Endothelial cell (in vitro differentiated cells): ENCODE measurements at places on chromosomes 2 and 18.

GRCh38 chr2:152481881-152482583 lies 147.1 kb downstream of the FMNL2 start:
- no peak for DNase-seq

GRCh38 chr18:8786483-8787370 lies 81.4 kb downstream of the MTCL1 start:
- DNase-seq: no peak

GRCh38 chr2:147860009-147860408 lies 15.2 kb downstream of the ACVR2A start:
- DNase-seq: no peak

- no peak for DNase-seq
Observed at GRCh38 chr2:45862843-45863242, 211.4 kb downstream of the PRKCE start.

DNA sequence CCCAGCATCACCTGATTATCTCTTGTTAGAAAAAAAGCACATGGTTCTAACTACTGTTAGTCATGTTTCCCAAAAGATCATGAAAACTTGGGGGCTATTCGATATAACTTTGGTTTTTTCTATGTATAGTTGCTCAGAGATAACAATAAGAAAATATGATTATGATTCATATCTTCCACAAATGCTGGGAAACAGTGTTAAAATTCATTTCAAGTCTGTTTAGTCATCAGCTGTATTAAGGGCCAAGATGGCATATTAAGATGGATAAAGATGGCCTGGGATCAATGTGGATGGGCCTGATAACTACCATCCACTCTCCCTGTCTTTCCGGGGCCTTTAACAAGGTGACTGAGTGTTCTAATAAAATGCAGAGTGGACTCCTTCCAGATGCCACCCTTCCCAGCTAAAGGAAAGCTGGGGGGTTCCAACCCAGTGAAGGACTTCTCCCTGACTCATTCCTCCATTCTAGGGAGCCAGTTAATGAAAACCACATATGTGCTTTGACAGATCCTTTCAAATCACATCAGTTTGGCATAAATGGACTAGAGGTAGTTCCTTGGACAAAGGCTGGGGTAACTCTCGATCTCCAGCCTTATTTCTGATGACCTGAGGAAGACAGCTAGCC lies 221.6 kb downstream of the VAPA start:
- DNase-seq: no peak

DNA sequence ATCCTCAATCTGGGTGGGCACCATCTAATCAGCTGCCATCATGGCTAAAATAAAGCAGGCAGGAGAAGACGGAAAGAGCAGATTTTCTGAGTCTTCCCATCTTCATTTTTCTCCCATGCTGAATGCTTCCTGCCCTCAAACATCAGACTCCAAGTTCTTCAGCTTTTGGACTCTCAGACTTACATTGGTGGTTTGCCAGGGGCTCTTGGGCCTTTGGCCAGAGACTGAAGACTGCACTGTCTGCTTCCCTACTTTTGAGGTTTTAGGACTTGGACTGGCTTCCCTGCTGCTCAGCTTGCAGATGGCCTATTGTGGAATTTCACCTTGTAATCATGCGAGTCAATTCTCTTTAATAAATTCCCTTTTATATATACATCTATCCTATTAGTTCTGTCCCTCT lies 36.6 kb downstream of the DIPK1C start:
- no peak for DNase-seq

- no peak for DNase-seq
Observed at GRCh38 chr18:63253428-63254372, 65.9 kb downstream of the BCL2 start.

- no peak for DNase-seq
Observed at GRCh38 chr2:68403199-68403644, 38.1 kb downstream of the PLEK start.

- no peak for DNase-seq
Observed at GRCh38 chr2:10864861-10865636, 46.7 kb upstream of the KCNF1 start.

DNA sequence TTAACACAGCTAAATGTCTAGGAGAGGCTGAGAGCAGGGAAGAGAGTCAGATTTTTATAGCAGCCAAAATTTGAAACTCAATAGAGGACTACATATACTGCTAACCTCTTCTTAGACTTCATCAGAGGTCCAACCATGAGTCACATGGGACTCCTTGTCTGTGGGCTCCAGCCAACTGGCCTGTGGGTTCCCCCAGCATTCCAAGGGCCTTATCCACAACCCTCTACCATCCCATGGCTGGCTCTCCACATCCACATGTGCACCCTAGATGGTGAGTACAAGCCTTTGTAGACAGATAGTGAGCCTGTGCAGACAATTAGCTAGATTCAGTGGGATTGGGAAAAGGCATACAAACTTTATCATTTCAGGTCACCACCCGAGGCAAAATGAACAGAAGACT lies 901.9 kb upstream of the ZEB2 start:
- DNase-seq: no peak

- DNase-seq: no peak
Observed at GRCh38 chr18:23380001-23380550, 73.0 kb upstream of the RIOK3 start.

DNA sequence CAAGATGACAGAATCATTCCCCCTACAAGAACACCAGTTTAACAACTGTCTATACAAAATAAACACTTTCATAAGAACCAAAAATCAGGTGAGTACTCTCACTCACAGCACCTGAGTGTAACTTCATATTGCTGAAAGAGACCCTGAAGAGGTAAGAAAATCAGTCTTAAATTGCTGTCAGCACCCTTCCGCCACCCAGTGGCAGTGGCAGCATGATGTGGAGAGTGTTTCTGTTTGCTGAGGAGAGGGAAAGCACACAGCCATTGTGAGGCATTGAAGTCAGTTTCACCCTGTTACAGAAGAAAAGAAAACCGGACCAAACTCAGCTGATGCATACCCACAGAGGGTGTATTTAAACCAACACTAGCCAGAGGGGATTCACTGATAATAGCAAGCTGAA lies 1240.8 kb upstream of the CRIM1 start:
- peak; percentile 37 for DNase-seq

- no peak for DNase-seq
Observed at GRCh38 chr2:102082571-102083392, 59.8 kb upstream of the IL1R1 start.

- peak; percentile 22 for DNase-seq
Observed at GRCh38 chr2:70553334-70553583, 367 bp downstream of the TGFA start.

GRCh38 chr18:59950215-59950944 lies 50.6 kb downstream of the PMAIP1 start:
- no peak for DNase-seq

DNA sequence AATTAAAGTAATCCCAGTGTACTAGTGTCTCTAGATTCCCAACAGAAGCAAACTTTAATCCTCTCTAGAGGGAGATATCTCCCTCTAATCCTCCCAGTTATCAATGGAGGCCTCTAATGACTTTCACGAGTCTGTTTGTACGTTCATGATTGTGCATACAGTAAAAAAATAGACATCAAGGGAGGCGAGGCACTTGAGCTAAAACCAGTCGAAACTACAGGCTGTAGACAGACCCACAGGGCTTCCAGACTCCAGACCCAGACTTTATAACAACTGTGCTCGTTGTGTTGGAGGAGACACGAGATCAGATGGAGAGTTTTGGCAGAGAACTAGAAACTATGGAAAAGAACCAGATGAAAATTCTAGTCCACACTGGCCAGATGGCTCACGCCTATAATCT lies 7.0 kb downstream of the DGKD start:
- no peak for DNase-seq

- DNase-seq: no peak
Observed at GRCh38 chr2:59882822-59883221, 670.6 kb downstream of the BCL11A start.

- peak; percentile 49 for DNase-seq
Observed at GRCh38 chr2:100246163-100247145, 75.8 kb downstream of the LONRF2 start.

DNA sequence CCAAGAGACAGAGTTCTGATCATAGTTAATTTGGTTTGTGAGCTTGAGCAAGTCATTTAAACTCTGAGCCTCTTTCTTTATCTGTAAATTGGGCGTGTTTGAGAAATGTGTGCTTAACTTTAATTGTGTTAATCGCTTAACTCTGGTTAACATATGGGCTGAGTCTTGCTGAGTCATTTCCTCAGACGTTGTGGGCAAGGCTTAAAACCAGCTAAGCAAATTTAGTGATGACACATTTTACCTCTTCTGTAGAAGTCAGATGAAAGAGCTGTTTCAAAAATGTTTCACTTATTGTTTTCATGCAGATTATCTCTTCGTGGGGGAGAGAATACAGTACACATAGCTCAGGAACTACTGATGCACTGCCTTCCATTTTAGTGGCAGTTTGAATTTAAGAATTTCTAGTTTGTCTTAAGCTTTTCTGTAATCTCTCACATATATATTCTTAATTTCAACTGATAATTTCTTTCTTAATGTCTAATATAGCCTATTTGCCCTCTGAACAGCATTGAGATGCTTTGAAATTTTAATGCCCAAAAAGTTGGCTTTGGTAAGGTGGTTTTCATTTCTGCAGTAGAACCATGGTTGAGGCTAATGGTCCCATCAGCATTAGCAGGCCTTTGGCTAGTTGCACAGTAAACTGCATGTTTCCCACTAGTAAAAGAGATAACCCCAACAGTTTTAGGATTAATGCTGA lies 34.9 kb downstream of the RAB10 start:
- no peak for DNase-seq

- no peak for DNase-seq
Observed at GRCh38 chr2:21198637-21199036, 74.9 kb downstream of the TDRD15 start.

GRCh38 chr2:207823865-207824264 lies 54.2 kb upstream of the FZD5 start:
- DNase-seq: no peak

DNA sequence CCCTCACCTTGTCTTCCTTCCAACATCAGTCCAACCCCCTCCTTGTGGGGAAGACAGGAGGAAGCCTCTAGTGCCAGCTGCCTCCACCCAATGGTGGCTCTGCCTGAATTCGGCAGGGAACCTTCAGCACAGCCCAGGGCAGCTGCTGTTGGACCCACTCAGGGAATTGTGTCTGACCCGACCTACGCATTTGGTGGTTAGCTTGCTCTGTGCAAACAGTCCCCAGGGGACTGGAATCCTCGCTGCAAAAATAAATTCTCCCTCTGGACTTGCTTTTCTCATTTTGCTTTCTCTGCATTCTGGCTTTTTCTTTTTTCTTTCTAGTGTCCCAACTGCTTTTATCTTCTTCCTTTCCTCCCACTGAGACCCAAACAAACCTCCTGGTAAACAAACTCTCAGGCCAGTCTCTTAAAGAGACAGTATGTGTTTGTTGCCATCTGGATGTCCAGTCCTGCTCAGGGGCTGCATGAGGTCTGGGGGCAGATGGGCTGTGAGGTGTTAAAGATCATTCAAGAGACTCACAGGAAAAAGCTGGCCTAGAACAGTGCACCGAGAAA lies 137.7 kb upstream of the HAAO start:
- DNase-seq: no peak

GRCh38 chr2:217954469-217954868 lies 48.3 kb downstream of the TNS1 start:
- DNase-seq: no peak

DNA sequence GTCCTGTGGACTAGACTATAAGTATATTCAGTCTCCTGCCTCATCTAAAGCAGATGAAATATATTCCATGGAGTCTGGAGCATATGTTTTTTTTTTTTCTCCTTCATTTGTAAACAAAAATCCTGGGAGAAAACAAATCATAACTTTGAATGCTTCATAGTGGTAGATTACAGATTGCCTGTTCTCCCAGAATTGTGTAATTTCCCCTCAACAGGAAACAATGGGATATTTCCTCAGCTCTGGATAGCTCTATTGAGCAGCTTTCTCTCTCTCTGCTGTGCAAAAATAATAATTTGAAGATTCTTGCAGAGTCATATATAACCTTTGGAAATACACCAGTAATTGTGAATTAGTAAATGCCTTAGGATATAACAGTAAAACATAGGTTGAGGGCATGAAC lies 1406.6 kb upstream of the ACVR2A start:
- no peak for DNase-seq

- no peak for DNase-seq
Observed at GRCh38 chr18:35467624-35468016, 30.1 kb downstream of the INO80C start.

DNA sequence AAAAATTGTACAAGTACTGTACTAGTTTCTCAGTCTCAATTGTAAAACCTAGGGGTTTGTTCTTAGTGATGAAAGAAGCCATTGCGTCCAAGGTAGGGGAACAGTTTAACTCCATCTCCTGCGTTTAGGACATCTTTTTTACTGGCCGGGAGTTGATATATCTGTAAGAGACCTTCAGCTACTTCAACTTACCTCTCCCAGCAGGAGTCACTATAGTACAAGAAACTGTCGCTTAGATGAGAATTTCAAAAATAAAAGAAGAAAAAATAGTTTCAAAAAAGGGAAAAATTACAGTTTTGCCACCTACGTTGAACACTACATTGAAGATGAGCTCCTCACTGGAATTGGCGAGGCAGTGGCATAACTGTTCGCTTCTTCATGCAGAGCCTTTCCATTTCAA lies 122.7 kb downstream of the MAP3K20 start:
- DNase-seq: no peak

- DNase-seq: no peak
Observed at GRCh38 chr2:10390369-10390801, 57.7 kb downstream of the ODC1 start.

GRCh38 chr18:23689616-23690504 lies 607 bp downstream of the LAMA3 start:
- DNase-seq: peak; percentile 14

DNA sequence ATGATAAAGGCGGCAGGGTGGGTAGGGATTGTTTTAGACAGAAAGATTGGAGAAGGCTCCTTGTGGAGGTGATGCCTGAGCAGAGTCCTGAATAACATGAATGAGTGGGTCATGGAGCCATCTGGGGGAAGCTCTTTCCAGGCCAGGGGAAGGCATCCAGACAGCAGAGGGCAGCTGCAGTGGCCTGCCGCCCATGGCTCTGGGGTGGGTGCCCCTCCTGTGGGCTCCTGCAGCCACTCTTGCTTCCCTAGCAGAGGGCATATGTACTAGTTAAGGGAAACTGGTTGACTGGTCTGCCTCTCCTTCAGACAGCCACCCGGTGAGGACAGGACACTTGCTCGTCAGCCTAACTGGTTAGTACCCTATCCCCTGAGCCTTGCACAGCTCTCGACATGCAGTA lies 46.5 kb upstream of the SLC1A4 start:
- no peak for DNase-seq

DNA sequence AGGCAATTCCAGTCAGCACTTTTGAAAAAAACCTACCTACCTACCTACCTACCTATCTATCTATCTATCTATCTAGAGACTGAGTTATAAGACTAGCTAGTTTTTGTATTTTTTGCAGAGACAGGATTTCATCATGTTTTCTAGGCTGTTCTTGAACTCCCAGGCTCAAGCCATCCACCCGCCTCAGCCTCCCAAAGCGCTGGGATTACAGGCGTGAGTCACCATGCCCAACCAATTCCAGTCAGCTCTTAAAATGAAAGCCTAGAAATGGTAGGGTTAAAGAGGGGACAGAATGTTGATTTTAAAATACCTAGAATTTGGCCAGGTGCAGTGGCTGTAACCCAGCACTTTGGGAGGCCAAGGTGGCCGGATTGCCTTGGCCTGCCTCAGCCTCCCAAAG lies 19.1 kb downstream of the MSH2 start:
- no peak for DNase-seq
